ENCODE measurements at places on chromosomes 1 and 21. TPM values are rescaled to one million over a fixed set of nuclear protein-coding genes. Genes with fewer than 3 reads are reported as not detected.
A peak's percentile ranks its signal among the peaks of the same experiment; 100 is the strongest.

PLCH2 gene
- 8.7 TPM for total RNA-seq

GSTM2 gene
- total RNA-seq, result 47.1 TPM

ARMH1 gene
- 3.9 TPM for total RNA-seq

GREM2 gene
- total RNA-seq, result 0.50 TPM

AVPR1B gene
- 0.69 TPM for total RNA-seq

LRRC71 gene
- 0.50 TPM for total RNA-seq

GNG4 gene
- total RNA-seq, result not detected

OR6K2 gene
- total RNA-seq, result not detected

IGSF21 gene
- 6.6 TPM for total RNA-seq

TACSTD2 gene
- total RNA-seq, result 502 TPM

NUDT17 gene
- 3.8 TPM for total RNA-seq

SLC9C2 gene
- total RNA-seq, result 0.72 TPM

CD164L2 gene
- 0.63 TPM for total RNA-seq

FBXO2 gene
- 10.2 TPM for total RNA-seq

NCF2 gene
- total RNA-seq, result 16.7 TPM

KCNJ6 gene
- total RNA-seq, result 0.06 TPM

- no peak for DNase-seq
These were observed 32.3 kb downstream of the C21orf91 start for GRCh38 chr21:17786851-17787181.

DNA sequence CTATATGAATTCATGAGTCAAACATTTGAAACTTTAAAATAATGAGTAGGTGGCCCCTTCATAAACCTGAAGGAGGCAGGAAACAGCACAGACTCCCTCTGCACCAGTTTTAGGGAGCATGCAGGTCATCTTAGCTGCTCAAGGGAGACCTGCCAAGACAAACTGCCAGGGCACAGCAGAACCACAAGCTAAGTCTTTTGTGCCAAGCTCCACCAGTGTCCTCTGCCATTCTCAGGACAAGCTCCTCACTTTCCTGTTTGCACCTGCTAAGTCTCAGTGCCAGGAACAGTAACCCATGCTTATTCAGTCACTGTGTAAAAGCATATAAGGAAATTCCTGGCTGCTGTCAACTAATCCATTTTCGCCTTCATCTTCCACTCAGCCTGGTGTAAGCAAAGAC is 368.9 kb downstream of the SEC16B start:
- no peak for DNase-seq

DNA sequence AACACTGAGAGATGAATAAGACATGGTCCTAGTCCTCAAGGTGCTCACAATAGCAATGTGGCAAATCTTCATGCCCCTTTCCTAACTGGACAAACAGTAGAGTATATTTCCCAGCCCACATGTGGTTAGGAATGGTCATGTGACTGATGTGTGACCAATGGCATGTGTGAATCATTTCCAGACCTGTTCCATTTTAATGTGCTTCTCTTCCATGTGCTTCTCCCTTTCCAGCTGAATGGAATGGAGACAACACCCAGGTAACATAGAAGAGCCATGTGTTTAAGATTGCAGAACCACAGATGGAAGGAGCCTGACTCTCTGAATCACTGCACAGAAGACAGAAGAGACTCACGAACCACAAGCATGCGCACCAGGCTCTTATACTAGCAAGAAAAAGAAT is 409.9 kb upstream of the NFIA start:
- DNase-seq, result no peak

DNA sequence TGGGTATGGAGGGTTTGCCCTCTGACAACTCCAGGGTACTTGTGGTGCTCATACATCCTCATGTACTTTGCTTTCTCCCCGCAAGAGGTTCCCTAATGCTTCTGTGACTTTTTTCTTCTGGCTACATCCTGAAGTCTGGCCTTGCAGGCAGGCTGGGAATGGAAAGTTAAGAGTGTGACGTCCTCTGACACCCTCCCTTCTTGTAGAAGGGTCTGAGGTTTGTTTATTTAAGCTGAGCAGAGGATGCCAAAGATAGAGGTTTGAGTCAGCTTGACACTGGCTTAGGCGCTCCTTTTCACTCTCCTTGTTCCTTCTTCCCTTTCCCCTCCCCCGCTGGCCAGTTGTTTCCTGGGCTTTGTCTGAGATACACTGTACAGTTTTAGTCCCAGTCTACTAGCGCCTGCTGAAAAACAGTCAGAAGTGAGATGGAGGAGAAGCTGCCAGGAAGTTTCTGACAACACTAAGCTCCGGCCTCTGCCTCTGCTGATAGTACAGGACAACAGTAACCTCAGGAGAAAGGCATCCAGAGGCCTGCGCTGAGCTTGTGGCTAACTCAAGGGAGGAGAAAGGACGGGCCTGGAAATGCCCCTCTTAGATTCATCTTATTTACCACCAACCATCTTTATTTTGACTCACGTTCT is at the start of gene MACF1:
MACF1 (plus strand) TSS at position 255 of the 641 bp plus-strand sequence; CDS start at position 583, 328 bp downstream.
- peak; percentile 44 for DNase-seq

GRCh38 chr21:46099476-46099875 is 1.6 kb downstream of the COL6A2 start:
- peak; percentile 24 for DNase-seq

DNA sequence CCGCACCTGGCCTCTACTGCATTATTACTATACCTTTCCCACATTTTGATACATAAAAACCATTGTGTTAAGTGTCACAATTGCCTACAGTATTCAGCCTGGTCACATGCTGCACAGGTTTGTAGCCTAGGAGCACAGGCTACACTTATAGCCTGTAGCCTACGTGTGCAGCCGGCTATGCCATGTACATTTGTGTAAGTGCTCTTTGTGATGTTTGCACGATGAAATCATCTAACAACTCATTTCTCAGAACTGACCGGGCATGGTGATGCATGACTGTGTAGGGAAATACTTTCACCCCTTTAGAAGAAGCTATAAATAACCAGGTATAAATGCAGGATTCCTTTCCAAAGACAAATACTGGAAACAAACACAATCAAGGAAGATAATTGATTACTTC is 12.1 kb downstream of the ERG start:
- DNase-seq, result peak; percentile 30

DNA sequence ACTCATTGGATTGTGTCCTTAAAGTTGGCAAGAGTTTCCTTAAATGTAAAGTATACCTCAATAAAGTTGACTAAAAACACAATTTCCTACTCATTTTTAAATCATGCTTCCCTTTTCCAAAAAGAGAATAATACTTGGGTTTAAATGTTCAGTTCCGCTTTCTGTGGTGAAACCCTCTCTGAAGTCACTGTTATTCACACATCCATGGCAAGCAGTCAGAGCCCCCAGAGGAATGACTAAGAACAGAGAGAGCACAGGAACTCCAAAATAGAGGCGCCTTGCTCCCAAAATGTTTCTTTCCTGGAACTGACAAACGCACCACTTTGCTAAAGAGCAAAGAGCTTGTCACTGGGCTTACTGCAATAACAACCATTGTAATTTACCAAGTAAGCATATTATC is 142.5 kb downstream of the TIAM1 start:
- DNase-seq, result no peak

DNA sequence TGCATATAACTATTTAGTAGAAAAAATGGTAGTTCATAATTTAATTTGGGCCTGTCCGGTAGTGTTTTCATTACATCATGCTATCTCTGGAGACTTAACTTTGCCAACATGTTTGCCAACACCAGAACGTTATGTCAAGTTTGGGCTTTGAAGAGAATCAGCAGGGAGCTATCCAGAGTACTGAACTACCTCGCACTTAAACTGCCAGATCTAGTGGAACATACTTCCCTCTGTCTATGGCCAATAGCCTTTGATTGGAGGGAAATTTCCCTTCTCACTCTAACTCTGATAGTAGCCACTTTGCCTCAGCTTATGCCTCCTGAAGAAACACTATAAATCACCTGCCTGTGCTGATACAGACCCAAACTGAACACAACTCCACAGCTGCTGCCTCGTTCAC is 10.0 kb downstream of the LRRC53 start:
- DNase-seq, result no peak

GRCh38 chr1:6603238-6603914 is 707 bp upstream of the KLHL21 start:
- DNase-seq, result peak; percentile 69

DNA sequence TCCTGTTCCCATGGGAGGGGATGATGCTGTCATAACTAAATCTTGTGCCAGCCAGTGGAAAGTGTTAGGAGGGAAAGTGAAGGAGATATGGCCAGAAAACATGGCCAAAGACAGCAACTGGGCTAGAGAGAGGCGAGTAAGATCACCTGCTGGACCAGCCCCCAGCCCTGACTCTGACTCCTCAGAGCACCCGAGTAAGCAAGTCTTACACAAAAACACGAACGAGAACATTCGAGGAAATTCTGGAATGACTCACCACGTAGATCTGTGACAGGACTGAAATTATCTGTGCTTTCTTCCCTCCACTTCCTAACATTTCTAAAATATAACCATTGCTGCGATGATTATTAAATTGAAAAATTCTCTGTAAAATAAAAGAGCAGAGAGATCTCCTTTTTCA is 9.2 kb downstream of the ZNF496 start:
- DNase-seq, result no peak

- DNase-seq, result no peak
These were observed 238.8 kb downstream of the ST6GALNAC3 start for GRCh38 chr1:76313304-76313703.

GRCh38 chr1:64745181-64745985 is 508 bp downstream of the RAVER2 start:
- peak; percentile 74 for DNase-seq

- DNase-seq, result no peak
These were observed 3.2 kb downstream of the MECR start for GRCh38 chr1:29227511-29227910.

- DNase-seq, result no peak
These were observed 96.7 kb downstream of the ESRRG start for GRCh38 chr1:216626394-216627067.

- DNase-seq, result no peak
These were observed 1.4 kb downstream of the SLFNL1 start for GRCh38 chr1:41020109-41020576.

DNA sequence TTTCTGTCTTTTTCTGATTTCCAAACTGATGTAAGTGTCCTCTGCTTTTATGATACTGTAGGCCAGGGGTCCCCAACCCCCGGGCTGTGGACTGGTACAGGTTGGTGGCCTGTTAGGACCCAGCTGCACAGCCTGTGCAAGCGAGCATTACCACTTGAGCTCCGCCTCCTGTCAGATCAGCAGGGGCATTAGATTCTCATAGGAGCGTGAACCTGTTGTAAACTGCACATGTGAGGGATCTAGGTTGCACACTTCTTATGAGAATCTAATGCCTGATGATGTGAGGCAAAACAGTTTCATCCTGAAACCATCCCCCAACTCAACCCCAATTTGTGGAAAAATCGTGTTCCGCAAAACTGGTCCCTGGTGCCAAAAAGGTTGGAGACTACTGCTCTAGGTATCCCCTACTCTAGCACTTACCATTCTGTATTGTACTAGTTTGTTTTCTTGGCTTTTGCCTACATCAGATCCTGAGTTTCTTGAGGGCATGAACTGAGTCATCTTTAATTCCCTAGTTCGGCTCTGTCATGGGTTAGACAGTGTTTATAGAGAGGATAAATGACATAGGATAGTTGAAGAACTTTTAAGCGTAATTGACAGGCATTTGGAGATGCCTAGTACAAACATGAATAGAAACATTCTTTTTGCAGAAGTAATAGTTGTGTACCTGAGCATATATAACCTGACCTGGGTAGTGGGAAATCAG is 4.1 kb downstream of the ABCD3 start:
- DNase-seq, result no peak

DNA sequence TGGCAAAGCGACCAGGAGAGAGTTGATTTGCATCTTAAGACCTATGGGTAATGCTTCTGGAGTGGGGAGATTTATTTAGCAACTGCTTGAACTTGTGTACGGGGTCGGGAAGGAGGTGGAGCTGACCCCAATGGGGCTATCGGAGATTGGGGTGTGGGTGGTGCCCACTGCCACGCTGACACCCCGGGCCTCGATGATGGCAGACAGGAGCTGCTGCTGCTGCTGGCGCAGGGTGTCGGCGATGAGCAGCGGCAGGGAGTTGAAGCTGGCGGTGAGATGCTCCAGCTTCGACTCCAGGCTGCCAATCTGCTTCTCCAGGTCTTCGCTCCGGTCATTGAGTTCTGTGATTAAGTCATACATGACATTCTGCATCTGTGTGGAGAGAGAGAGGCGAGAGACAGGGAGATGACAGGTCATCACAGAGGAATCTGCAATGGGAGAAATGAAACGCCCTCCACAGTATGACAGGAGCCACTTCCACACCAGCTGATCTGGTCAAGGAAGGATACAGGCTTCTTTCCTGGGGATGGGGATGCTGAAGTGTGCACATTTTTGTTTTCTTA is 100.0 kb upstream of the ADAR start:
- DNase-seq, result no peak

- DNase-seq, result no peak
These were observed 104.2 kb upstream of the GADD45A start for GRCh38 chr1:67580691-67581403.

DNA sequence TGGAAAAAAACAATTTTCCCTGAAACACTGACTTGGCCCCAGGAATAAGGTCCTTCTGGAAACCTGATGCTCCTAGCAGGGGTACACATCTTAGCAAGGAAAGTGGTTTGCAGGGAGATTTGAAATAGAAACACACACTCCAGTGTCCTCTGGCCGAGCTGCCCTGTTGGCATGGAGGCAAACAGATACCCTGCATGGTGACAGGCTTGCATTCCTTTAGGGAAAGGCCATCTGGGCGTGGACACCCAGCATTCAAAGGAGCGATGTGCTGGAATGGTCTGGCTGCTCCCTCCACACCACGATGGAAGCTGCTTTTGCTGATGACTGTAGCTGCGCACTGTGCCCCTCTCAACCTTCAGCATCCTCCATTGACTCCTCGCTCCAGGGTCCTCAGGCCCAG is 41.5 kb upstream of the BCAR3 start:
- no peak for DNase-seq

DNA sequence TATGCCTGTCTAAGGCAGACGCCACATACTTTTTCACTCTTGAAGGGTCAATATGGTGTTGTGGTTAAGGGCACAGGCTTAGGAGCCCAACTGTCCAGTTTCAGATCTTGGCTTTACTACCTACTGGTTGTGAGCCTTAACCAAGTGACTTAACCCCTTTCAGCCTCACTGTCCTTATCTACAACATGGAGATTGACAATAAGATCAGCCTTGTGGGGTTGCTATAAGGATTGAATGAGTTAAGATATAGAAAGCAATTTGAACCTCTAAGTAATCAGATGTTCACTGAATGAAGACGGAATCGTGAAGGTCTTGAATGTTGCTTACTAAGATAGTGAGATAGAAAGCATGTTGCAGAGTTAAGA is 121.3 kb upstream of the JUN start:
- DNase-seq, result no peak

- DNase-seq, result no peak
These were observed 436.2 kb downstream of the MATN1 start for GRCh38 chr1:30286988-30287839.

GRCh38 chr1:33005838-33006421 is 30.8 kb downstream of the AK2 start:
- DNase-seq, result no peak
